ENCODE measurements at places on chromosomes 13 and 19.

GRCh38 chr13:66994097-66994496 is 236.0 kb downstream of the PCDH9 start:
- no peak for DNase-seq

- no peak for DNase-seq
Observed at GRCh38 chr13:75391432-75392100, 90.4 kb downstream of the TBC1D4 start.

DNA sequence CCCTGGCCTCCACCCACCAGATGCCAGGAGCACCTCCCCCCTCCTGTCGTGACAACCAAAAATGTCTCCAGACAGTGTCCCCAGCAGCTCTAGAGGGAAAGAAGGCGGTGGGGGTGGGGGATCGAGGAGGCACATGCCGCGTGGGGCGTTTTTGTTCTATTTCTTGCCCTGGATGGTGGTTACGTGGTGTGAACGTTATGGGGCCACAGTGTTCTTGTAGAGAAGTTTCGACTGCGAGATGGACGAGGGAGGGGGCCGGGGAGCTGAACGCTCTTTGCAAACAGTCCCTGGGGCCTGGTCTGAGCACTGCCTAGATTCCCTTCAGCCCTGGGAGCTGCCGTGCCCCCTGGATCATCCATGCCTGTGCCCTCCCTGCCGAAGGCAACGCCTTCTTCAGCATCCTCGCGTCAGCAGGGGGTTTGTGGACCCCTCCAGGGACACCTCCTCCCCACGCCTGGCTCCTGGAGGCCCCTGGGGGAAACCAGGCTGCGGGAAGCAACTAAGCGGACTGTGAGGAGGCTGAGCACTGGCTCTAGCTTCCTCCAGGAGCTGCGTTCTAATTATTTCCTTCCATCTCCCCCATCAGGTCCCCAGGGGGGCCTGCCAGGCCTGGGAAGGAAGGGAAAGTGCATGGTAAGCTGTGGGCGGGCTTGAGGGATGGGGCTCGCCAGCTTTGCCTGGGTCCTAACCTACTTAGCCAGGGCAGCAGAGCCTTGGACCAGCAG is 131.5 kb downstream of the IER2 start:
- DNase-seq, result no peak

GRCh38 chr13:28220166-28220565 is 81.8 kb downstream of the PAN3 start:
- no peak for DNase-seq

GRCh38 chr19:39941615-39942365 is 7.4 kb upstream of the FCGBP start:
- no peak for DNase-seq

GRCh38 chr13:19981685-19982238 is 23.2 kb downstream of the ZMYM2 start:
- DNase-seq, result no peak

- no peak for DNase-seq
Observed at GRCh38 chr13:102566513-102566912, 30.3 kb upstream of the TPP2 start.

GRCh38 chr13:40175639-40176038 is 490.8 kb downstream of the FOXO1 start:
- DNase-seq, result no peak

GRCh38 chr13:92537471-92537870 is 689.1 kb upstream of the GPC6 start:
- no peak for DNase-seq
